ENCODE measurements at places on chromosomes 2 and 18.

DNA sequence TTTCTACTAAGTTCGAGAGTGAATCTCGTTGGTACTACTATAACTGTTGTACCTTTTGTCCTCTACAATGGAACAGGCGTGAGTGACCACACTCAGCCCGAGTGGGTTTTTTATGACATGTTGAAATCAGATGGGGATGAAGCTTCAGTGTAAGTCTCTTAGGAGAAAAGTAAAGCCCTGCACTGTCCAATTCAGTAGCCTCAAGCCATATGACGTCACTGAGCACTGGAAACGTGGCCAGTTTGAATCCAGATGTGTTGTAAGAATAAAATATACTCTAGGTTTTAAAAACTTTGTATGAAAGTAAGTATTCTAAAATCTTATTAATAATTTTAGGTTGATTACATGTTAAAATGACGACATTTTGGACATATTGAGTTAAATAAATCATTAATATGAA, 101.7 kb upstream of the SP3 start:
- no peak for DNase-seq

DNA sequence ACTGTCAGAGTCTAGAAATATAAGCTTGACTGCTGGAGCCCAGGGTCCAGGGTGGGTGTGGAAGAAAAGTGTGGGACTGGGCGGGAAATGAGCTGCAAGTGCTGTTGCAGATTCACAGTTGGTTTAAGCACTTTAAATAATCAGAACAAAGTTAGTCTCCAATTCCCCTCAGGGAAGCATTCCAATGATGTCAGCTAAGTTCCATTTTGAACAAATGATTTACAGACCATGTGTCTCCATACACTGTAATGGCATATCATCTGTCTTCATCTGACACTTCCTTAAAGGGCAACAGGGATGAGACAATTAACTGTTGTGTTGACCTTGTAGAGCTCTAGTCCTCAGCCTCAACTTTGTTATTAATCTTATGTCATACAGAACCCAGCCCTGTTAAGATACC, 31.5 kb upstream of the REG3A start:
- DNase-seq = no peak

DNA sequence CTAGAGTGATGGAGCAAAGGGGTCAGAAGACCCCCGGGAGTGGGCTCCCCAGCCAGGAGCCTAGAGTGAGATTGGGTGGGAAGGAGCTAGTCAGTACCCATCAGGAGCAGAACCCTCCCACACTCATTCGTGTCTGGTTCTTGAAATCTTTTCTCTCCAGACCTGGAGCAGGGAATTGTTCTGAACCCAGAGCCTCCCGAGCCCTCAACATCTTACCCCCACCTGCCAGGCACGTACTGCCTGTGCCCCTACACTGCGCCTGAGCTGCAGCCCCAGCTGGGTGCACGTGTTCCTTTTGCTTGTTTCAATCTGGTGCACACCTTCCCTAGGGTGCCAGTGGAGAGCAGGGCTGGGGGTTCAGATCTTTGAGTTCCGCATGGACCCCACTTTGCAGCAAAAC, 52.6 kb downstream of the BCL2L11 start:
- DNase-seq = no peak

GRCh38 chr2:103808814-103809213, 1045.1 kb upstream of the POU3F3 start:
- no peak for DNase-seq

DNA sequence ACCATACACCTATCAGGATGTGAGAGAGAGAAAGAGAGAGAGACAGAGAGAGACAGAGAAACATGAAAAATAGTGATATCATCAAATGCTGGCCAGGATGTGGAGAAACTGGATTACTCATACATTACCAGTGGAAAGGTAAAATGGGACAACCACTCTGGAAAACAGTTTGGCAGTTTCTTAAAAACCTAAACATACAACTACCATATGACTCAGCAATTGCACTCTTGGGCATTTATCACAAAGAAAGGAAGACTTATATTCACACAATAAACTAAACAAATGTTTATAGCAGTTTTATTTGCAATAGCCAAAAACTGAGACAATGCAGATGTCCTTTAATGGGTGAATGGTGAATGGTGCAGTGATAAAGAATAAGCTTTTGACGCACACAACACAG, 29.1 kb downstream of the SLC4A3 start:
- no peak for DNase-seq

GRCh38 chr18:48077291-48077690, 146.8 kb upstream of the SMAD2 start:
- no peak for DNase-seq

- DNase-seq = no peak
Measured at GRCh38 chr2:129274038-129274415, 705.4 kb upstream of the RAB6C start.

- no peak for DNase-seq
Measured at GRCh38 chr2:227206406-227206805, 42.0 kb downstream of the COL4A3 start.

- no peak for DNase-seq
Measured at GRCh38 chr18:35962320-35962719, 10.2 kb upstream of the RMP24 start.

DNA sequence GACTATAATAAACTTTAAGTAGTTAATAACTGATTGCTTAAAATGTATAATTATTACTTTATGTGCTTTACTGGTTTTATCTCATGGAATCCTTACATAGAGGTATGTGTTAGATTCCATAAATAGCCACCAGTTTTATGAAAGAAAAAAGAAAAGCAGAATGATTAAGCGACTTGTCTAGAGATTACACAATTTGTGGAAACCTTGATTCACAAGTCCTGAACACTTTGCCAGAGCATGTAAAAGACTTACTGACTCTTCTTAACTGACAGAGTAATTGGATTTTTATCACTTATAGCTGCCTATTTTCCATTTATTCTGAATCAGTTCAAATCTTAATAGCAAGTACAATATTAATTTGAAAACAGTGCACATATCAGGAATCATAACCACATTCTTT, 448.7 kb upstream of the NETO1 start:
- no peak for DNase-seq

GRCh38 chr2:174009488-174010223, 44.5 kb upstream of the SP3 start:
- DNase-seq = no peak

- no peak for DNase-seq
Measured at GRCh38 chr2:101788565-101788964, 91.1 kb downstream of the MAP4K4 start.

DNA sequence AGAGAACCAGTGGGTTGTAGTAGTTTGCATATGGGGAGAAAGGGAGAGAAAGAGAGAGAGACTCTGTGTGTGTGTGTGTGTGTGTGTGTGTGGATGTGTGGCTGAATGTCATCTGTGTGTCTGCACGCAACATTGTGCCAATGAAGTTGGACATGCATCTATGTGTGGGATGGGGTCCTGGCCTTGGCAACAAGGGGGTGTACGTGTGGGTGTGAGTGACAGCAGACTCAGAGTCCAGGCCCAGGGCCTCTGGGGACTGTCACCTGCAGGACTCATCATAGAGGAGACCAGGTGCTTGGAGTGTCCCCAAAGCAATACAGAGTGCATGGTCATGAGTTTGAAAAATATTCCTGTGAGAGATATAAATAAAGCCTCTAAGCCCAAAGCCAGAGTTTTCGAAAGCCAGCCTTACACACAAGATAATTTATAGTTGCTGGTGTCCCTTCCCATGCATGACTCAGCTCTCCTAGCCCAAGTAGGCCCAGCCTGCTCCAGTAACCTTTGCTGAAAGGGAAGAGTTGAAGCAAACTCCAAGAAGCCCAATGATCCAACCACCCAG, 59.9 kb downstream of the TNP1 start:
- DNase-seq = no peak

DNA sequence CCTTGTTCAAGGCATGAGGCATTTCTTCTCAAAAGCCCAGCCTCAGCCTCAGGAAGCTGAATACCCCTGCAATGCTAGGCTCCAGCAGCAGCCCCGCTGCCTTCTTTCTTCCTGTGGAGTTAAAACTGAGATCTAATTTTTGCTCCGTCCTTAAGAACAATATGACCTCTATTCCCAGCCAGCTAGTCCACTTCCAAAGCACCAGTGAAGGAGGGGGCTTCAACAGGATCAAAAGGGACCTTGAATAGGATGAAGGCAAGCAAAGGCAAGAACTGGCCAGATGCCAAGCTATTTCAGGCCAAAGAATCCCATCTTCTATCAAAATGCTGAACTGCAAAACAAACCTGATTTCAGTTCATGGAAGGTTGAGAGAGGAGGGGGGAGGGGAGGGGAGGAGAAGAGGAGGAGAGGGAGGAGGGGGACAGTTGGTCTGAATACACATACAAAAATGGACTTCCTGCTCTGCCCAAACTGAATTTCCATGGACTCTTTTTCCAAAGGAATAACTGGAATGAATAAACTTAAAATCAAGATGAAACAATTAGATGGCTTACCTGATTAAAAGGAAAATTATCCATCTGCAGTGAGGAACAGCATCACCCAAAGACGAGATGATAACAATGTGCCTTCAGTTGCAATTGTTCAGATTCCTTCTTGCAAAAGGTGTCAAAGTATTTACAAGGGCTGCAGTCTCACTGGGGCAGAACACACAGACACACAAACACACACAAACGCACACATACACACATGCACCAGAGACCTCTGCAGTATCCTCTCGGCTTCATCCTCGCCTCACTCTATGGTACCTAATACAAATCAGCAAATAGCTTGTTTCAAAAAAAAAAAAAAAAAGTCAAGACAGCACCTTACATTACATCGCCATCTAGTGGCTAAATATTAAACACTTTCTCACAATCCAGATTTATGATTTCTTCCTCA, at the start of gene SCN1A:
Gene SCN1A (minus strand): TSS at position 804 of the 939 bp plus-strand sequence. CDS start 54,399 bp downstream, outside the sequence.
- DNase-seq = no peak

- no peak for DNase-seq
Measured at GRCh38 chr2:45852450-45853150, 201.1 kb downstream of the PRKCE start.

DNA sequence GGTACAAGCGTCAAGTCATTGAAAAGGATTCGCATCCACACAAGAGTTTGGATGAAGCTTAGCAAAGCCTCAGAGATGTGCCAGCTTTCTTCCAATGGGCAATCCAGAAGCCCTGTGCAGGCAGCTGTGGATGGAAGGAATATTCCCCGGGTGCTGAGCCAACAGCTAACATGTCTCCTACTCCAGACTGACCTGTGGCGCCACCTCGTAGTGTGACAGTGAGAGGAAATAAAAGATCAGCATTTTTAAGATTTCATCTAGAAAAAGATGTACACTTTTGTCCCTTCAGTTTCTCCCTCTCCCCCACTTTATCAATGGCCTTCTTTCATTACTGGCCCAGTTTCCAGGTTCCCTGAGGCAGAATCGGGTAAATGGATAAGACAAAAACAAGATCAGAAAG, 48.9 kb upstream of the SPATS2L start:
- no peak for DNase-seq

DNA sequence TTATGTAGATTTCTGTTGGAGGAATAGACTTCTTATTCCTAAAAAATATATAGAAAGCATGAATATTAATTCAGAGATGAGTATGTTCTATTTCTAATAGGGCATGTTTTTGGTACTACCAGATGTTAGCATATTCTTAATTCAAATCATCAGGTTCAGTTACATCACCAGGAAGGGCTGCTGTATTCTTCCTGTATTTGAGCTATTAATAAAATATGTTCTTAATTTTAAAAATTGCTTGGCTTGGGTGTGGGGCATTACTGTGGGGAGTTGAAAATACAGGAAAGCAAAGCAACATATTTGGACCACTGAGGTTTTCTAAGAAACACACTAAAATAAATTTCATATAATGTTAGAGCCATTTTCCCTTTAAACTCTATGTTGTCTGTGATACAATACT, 343.0 kb downstream of the EPHA4 start:
- DNase-seq = no peak

DNA sequence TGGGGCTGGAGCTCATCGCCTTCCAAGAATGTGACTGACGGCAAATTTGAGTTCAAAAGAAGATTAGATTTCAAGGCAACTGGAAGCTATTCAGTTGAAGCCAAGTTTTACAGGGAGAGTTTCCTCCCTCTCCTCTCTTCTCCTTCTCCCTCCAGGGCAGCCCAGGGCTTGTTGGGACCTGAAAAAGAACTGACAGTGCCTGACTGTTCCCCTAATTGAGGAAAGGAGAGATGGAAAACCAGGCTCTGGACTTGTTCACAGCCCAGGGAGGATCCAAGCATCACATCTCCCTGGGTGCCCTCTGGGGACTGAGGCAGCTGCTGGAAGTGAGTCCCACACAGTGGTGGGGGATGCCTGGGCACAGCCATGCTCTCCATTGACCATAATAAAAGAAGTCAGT, 88.1 kb downstream of the THNSL2 start:
- DNase-seq = no peak

DNA sequence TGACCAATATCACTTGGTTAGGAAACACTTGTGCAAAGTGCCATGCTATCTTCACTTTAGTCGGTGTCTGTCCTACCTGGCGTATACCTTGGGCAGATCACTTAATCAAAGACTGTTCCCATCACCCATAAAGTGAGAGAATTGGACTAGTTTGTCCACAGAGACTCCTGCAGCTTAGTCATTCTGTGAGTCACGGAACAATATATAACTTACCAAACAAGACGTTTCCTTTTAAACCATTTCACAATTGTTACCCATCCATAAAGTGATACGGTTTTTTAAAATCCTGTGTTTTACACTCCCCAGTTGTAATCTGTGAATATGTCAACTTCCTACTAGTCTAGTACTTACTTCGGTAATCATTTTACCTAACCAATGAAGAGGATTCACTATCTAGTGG, 499.3 kb upstream of the SMIM21 start:
- no peak for DNase-seq

DNA sequence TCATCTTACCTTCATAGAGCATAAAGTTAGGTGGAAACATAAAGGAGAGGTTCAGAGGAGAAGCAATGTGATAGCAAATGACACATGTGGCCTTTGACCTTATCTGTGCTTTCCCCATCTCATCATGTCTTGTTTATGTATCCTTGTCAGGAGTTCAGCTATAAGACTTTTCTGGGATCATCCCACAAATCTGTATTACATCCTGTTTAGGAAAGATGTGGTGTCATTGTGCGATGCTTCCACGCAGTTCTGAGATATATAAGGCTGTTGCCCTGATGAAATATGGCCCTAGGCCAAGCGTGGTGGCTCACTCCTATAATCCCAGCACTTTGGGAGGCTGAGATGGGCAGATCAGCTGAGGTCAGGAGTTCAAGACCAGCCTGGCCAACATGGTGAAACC, 15.5 kb upstream of the MGAT5 start:
- DNase-seq = no peak

DNA sequence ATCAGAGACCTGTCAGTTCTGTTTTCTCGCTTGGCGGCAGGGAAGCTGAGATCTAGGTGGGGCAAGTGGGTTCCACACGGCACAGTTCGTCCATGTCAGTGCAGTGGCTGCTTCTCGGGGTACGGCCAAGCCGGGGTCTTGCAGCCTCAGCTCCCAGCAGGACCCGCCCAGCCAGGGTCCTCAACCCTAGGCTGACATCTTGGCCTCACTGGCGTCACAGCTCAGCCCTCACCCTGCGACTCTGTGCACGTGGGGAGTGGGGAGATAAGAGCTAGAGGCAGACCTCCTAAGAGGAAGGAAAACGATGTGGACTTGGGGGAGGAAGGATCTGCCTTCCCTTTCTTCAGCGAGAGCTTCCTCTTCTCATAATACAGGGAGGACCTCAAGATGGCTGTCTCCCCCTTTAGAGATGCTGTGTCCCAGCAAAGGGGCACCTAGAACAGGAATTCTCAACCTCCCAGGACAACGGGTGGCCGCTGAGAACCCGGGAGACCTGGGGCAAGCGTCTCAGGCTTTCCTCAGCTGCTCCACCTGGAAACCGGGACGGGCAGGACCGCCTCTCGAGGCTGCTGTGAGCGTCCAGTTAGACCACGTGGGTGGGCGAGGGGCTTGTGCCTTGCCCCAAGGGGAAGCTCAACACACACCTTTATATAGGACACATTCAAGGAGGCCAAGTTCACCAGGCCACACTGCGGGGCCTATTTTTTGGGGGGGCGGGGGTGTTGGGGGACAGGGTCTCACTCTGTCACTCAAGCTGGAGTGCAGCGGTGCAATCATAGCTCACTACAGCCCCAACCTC, 23.5 kb upstream of the KLF11 start:
- DNase-seq = no peak

Measured in cortex of kidney (tissue), 1 donor.